Pancreas (tissue), 10 donors: ENCODE measurements at places on chromosomes 3 and 15.

- no peak for DNase-seq
These were observed 6.1 kb downstream of the SKOR1 start for GRCh38 chr15:67831363-67831762.

GRCh38 chr3:12978682-12979081 lies 94.5 kb downstream of the IQSEC1 start:
- DNase-seq: no peak

DNA sequence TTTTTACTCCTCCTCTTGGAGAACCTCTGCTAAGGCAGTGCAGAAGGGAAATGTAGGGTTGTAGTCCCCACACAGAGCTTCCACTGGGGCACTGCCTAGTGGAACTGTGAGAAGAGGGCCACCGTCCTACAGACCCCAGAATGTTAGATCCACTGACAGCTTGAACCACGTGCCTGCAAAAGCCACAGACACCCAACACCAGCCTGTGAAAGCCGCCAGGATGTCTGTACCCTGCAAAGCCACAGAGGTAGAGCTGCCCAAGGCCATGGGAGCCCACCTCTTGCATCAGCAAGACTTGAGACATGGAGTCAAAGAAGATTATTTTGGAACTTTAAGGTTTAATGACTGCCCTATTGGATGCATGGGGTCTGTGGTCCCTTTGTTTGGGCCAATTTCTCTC lies 112.1 kb downstream of the RSL24D1 start:
- no peak for DNase-seq

GRCh38 chr3:169238562-169238961 lies 424.9 kb downstream of the MECOM start:
- DNase-seq: no peak

DNA sequence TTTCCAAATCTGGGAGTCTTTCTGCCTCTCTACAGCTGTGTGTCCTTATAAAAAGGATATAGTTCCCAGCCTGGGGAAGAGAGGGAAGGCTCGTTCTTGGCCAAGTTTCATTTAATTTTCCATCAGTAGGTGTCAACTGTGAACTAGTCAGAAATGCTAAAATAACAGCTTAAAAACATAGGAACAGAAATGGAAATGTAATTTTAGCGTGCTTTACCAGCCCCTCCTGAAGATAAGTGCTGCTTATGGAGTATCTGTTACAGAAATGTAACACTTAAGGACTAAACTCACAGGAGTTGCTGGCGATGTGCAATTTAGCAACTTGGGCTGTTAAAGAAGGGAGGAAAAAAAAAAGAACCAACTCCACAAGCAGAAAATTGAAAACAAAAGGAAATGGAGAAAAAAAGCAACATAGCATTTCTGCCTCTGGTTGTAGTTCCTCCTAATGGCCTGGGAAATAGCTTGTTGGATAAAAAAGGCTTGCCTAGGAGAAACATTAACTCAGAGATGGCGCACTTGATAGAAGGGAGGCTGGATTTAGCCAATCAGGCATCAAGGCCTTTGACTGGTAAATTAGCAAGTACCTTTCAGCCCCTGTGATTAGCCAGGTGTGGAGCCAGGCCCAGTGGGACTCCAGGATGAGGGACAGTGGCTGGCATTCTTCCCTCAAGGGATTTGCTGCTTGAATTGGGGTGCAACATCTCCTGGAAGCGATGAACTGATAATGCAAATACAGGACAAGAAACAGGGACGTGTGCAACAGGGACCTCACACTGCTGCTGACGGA lies 84.3 kb downstream of the RPLP1 start:
- no peak for DNase-seq

- peak; percentile 23 for DNase-seq
These were observed 2.3 kb upstream of the SLC2A2 start for GRCh38 chr3:171028779-171029232.

- peak; percentile 63 for DNase-seq
These were observed 33.9 kb downstream of the PFN2 start for GRCh38 chr3:149936812-149937230.

DNA sequence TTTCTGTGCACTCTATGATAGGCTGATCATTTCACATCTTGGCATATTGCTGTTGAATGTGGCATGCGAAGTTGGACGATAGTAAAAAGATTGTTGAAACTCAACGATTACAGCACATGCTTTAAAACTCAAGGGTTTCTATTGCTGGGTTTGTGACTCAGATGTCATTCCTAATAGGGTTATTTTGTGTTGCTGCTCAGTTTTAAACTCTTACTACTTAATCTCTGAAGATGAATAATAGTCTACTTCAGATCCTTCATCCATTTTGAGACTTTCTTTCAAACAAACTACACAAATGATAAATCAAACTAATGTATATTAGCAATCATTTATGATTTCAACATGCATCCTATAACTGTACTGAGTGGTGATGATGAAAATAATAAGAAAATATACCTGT lies 71.3 kb upstream of the MBNL1 start:
- no peak for DNase-seq

- no peak for DNase-seq
These were observed 359.2 kb upstream of the PROK2 start for GRCh38 chr3:72143966-72144717.

GRCh38 chr3:50947419-50947818 lies 272.7 kb downstream of the DOCK3 start:
- no peak for DNase-seq

DNA sequence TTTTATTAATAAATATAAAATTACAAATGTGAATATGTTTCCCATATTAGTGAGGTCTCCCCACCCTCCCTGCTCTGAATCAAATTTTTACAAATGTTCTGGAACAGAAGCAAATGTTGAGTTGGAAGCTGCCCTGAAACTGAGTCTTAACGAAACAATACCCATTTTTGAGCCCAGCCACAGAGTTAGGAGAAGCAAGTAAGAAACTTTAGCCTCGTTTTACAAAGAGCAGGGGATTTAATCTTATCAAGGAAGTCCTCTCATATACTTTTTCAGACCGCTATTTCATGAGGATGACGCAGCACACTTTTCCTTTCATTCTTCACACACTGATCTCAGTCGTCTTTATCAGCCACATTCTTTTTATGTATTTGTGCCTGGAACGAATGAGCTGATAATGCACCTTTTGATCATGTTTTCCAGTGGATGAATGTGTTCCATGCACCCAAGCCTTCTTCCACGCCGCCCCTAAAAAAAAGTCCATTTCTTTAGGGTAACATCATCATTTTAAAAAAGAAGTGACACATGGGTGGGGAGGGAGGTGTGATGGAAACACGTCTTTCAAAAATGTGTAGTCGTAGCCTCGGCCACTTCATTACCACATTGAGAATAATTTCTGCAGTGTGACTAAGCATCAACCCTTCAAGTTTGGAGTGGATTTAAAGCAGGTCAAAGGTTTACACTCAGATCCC lies 48.1 kb downstream of the SETMAR start:
- no peak for DNase-seq

- DNase-seq: no peak
These were observed 2.8 kb downstream of the HES1 start for GRCh38 chr3:194138732-194139070.

DNA sequence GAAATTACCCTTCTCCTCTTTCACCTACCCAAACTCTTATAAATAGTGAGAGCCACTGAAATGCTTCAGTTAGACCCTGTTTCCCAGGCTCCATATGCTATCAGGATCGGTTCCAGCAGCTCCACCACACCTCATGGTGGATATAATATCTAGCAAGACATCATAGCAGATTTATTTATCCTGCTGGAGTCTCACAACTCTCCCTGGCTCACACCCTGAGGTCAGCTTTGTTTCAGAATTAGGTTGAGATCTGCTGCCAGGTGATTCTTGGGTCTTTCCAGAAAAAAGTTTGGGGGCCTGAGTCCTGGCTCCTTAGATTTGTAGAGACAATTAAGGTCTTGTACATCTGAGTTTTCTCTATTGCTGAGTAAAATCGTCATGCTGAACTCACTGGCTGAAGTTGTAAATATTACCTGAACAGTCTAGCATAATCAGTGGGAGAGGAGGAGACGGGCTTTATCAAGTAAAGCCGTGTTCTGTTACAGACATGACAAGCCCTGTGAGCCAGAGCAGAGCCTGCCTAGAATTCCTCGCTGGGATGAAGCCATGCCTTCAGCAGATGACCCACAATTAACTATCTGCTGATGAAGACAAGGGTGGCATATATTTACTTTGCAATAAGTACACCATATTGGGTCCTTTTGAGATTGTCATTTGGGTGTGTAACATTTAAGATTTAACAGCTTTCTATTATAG lies 131.6 kb downstream of the STAC start:
- no peak for DNase-seq

DNA sequence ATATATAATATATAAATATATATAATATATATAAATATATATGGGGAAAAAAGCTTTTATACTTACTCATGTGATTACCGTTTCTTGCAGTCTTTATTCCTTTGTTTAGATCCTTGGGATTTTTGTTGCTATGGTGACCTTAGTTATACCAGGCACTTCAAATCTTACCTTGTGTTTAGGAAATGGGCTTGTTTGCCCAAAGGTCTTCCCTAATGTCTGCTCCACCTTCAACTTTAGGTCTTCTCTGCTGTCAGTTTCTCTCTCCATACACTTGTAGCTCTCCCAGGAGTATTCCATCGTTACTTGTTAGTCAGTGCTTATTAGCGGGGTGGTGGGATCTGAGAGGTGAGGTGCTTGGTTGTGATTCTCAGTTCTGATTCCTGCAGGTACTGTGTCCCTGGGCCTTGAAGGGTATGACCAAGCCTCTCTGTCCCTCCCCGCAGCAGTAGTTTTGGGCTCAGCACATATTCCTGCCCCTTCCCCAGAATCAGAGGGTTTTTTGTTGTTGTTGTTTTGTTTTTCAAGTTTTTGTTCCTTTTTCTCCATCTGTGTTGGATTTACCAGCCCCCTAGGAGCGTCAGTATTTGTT lies 9.6 kb upstream of the LAMP3 start:
- no peak for DNase-seq

DNA sequence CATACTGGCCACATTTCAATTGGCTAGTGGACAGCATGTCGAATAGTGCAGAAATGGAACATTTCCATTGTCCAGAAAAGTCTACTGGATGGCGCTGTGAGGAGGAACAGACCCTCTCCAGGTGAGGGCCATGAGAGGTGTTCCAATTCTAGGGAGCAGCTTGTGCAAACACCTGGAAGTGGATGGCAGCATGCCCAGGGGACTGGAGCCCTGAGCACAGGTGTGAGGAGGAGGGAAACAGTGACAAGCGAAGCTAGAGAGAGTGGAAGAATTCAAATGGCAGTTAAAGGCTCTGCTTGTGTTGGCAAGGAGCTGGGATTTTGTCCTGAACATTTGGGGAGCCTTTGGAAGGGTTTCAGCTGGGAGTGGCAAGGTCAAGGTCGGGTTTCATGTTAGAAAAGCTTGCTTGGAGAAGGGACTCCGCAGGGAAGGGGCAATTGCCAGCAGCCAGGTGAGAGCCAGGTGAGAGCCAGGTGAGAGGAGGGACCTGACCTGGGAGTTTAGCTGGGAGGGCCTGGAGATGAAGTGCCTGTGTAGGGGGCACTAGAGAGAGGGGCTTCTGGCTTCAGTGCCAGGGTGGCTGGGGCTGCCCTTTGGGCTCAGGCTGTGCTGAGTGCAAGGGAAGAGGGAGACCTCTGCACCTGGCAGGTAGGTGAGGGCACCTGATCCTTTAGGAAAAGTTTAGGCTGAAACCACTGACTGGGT lies 93.8 kb downstream of the LINGO1 start:
- peak; percentile 95 for DNase-seq

DNA sequence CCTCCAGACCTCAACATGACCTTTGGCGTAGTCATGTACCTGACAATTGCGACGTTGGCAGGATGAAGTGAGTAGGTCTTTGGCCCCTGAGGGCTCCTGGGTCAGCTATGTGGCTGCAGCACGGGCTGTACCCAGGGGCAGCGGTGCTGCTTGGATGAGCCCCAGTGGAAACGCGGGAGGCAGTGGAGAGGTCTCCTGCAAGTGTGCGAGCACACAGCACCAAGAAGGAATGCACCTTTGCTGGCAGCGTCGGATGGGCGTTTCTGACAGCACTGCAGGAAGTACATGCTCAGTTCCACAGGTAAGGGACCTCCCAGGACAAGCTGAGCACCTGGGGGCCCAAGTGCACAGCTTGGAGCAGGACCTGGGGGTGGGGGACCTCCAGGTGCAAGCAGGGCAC lies 67.4 kb upstream of the UNC13C start:
- no peak for DNase-seq

DNA sequence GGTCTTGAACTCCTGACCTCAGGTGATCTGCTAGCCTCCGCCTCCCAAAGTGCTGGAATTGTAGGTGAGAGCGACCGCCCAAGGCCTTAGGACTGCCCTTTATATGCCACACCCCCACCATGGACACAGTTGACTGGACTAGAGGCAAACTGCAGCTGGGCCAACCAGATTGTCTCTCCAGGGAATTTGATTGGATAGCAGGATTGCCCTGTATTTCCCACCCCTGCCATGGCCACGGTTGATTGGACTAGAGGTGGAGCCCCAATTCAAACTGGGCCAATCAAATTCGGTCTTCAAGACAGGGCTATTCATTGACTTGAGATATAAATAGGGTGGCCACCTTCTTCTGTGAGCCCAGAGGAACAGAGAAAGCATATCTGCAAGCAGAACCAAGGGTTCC lies 6.9 kb upstream of the CLPX start:
- DNase-seq: no peak

DNA sequence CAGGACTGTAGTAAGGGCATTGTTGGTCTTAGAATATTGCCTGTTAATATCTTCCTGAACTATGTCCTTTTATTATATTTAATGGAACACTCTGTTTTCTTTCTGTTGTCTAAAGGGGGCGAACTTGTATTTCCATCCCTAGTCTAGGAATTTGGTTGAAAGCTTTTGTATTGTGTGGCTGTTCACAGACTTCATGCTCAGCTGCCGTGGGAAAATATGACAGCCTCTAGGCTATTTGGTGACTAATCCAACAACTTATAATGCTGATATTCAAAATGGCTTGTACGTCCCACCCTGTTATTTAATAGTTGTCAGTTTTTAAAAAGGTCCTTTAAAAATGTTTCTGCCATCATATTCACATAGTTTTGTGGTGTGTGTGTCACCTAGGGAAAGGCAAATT lies 202.6 kb downstream of the KLHL25 start:
- DNase-seq: no peak

- DNase-seq: no peak
These were observed 12.3 kb downstream of the EIF1B start for GRCh38 chr3:40321818-40322217.

GRCh38 chr15:92533298-92533697 lies 122.3 kb downstream of the FAM174B start:
- no peak for DNase-seq

DNA sequence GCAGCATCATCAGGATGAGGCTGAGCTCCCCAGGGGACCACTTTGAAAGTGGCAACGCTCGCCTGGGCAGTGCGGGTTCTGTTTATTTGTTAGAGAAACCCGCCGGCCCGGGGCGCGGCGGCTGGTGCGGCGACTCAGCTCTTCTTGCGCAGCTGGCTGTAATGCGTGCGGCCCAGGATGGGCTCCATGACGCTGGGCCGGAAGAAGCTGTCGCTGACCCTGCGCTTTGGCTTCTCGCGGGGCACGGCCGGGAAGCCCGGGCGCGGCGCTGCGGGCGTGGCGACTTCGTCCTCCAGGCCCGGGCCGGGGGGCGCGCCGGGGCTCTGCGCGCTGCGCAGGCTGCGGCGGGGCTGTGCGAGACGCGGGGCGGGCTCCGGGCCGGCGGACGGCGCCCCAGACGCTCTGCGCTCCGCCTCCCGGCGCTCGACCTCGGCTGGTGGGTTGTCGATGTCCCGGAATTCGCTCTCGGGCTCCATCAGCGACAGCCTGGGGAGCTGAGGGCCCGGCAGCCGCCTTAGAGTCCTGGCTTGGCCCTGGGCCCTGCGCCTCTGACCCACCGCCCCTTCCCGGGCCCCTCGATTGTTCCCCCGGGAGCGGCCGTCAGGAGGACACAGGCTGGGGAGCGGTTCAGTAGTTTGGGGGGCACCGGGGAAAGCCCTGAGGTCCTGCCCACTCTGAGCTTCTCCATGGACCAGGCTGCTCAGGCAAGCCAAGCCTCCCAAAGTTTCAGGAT lies 10.3 kb upstream of the KIF7 start:
- peak; percentile 76 for DNase-seq
